ENCODE measurements at places on chromosomes 11 and 22. TPM values are rescaled to one million over a fixed set of nuclear protein-coding genes. Genes with fewer than 3 reads are reported as not detected.

- DNase-seq = no peak
These were observed 110.0 kb downstream of the OSBP2 start for GRCh38 chr22:30804626-30805025.

- no peak for DNase-seq
These were observed 24.9 kb downstream of the EIF3F start for GRCh38 chr11:8011981-8012444.

DNA sequence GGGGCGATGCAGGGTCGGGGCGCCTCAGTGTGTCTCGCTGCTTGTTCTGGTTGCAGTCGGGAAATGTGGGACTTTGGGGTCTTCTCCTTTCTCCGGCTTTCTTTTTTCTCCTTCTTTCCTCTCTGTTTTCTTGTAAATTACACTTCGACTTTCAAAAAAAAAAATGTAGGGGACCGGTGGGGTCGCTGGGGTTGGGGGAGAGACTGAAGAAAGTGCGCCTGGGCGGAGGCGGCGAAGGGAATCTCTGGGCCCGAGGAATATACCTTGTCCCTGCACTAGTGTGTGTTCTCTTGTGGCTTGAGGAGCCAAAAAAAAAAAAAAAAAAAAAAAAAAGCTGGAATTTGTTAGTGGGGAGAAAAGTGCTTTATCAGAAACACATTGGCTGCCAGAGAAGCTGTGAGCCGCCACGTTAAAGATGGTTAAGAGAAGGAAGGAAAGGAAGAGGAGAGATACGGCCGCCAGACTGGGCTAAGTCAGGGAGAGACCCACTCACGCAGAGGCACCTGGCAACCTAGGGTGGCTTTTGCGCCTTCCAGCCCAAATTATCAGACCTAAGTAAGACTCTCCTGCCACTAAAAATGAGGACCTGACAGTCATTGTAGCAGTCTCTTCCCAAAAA, 8.4 kb upstream of the FLI1 start:
- no peak for DNase-seq

The PATE2 gene
- not detected for total RNA-seq

DNA sequence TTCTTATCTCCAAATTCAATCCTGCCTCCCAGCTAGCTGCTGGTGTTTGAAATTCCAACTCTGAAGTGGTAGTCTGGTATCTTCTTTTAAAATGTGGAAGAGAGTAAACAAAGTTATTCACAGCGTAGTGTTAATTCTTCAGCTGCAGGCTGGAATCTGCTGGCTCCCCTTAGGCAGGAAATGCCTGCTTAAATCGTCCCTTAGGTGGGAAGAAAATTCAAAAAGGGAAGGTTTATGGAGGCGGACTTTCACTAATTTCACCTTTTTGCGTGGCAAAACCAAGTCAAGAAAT, 439.0 kb upstream of the CCDC90B start:
- DNase-seq = no peak

GRCh38 chr11:701741-702461, 4.1 kb upstream of the EPS8L2 start:
- no peak for DNase-seq

The MEN1 gene
- total RNA-seq = 21.5 TPM

DNA sequence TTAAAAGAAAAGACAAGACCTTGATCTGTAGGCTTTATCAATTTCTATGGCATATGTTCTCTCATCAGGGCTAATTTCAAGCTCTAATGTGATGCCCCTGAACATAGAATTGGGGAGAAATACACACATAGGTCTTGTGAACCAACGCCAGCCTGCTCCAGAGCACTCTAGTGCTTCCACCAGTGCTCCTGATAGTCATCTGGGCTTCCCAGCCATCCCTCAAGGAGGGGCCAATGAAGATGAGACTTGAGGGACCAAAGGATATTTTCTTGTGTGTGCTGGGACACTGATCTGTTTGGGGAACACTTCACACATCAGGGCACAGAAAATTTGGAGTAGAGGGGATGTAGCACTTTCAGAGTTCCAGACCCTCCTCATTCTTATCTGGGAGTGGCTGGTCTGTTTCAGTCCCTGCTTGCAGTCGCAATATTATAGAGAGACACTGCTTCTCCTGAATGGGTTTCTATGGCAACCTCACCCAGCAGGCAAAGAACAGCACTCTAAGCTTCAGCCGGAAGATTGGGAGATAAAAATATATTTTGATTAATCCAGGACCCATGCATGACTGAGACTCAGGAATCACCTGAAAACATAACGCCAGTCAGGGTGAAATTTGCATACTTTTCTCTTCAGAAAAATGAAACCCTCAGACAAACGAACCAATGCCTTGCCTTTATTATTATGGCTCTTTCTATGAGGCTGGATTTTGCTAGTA, 28.4 kb upstream of the SCN3B start:
- DNase-seq = no peak

DNA sequence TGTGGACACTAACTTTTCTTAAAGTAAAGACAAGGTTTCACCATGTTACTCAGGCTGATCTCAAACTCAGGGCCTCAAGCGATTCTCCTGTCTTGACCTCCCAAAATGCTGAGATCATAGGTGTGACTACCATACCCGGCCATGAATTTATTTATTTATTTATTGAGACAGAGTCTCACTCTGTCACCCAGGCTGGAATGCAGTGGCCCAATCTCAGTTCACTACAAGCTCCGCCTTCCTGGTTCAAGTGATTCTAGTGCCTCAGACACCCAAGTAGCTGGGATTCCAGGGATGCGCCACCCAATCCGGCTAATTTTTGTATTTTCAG, 29.7 kb upstream of the PCF11 start:
- no peak for DNase-seq

Measured in right lobe of liver (tissue), 6 donors.